ENCODE measurements at places on chromosomes 13 and 19. TPM values are rescaled to one million over a fixed set of nuclear protein-coding genes. Genes with fewer than 3 reads are reported as not detected.

Gene PBX4
- polyA plus RNA-seq, result 5.2 TPM

Gene TIMM50
- 94.7 TPM for polyA plus RNA-seq

Gene INAFM1
- polyA plus RNA-seq, result 14.4 TPM

Gene CACNG8
- polyA plus RNA-seq, result 4.3 TPM

Gene CEACAM6
- 2.0 TPM for polyA plus RNA-seq

Gene TSSK6
- 2.7 TPM for polyA plus RNA-seq

Gene CGB2
- not detected for polyA plus RNA-seq

Gene PRTN3
- polyA plus RNA-seq, result 0.34 TPM

Gene MAP4K1
- 1.4 TPM for polyA plus RNA-seq

Gene CPT1C
- 65.1 TPM for polyA plus RNA-seq

Gene KRTDAP
- not detected for polyA plus RNA-seq

Gene GATAD2A
- 40.0 TPM for polyA plus RNA-seq

Gene CLDND2
- 1.6 TPM for polyA plus RNA-seq

Gene CEACAM4
- not detected for polyA plus RNA-seq

Gene SLITRK6
- polyA plus RNA-seq, result 2.2 TPM

Gene TEX29
- polyA plus RNA-seq, result 1.6 TPM

Gene EDDM13
- not detected for polyA plus RNA-seq

Gene CLEC17A
- polyA plus RNA-seq, result not detected

Gene ZNF583
- 1.8 TPM for polyA plus RNA-seq

Gene GYS1
- polyA plus RNA-seq, result 21.8 TPM

Gene LRRC8E
- polyA plus RNA-seq, result 1.3 TPM

Gene PRX
- polyA plus RNA-seq, result 2.6 TPM

Gene ZNF433
- polyA plus RNA-seq, result 0.75 TPM

Measured in brain (organoid and tissue), 16 donors.